ENCODE measurements at places on chromosomes 7 and 10.

- no peak for DNase-seq
Observed at GRCh38 chr7:4115941-4116610, 566.0 kb upstream of the FOXK1 start.

- no peak for DNase-seq
Observed at GRCh38 chr10:52472406-52473146, 158.5 kb downstream of the DKK1 start.

- no peak for DNase-seq
Observed at GRCh38 chr10:64444564-64444963, 923.4 kb downstream of the REEP3 start.

DNA sequence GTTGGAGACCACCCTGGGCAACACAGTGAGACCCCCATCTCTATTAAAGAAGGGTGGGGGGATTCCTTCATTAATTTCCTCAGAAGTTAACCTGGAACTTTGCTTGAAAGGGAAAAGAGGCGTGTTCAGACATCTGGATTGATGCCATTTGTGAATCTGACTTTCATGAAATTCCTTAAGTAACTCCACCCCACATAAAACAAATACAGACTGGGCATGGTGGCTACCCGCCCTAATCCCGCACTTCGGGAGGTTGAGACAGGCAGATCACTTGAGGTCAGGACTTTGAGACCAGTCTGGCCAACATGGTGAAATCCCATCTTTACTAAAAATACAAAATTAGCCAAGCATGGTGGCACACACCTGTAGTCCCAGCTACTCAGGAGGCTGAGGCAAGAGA, 75.0 kb downstream of the EEPD1 start:
- DNase-seq = no peak

DNA sequence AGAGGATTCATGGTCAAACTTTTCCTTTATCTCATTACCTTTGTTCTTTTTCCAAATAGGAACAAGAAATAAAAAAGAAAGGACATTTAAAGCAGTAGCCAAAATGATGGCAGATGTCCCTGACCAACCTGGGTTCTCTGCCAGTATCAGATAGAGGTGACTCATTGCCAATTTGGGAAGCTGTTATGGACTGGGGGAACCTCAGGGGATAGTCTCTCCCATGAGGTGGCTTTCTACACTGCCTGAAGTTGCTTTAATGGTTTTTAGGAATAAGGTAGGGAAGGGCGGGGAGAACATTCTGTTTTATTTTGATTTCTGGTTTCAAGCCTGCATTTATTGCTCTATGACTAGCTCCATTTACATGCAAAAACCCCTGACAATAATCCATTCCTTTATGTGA, 457.9 kb upstream of the TPK1 start:
- no peak for DNase-seq
